ENCODE measurements at places on chromosomes 1 and 21. TPM values are rescaled to one million over a fixed set of nuclear protein-coding genes. Genes with fewer than 3 reads are reported as not detected.

The FASLG gene
- total RNA-seq: not detected

DNA sequence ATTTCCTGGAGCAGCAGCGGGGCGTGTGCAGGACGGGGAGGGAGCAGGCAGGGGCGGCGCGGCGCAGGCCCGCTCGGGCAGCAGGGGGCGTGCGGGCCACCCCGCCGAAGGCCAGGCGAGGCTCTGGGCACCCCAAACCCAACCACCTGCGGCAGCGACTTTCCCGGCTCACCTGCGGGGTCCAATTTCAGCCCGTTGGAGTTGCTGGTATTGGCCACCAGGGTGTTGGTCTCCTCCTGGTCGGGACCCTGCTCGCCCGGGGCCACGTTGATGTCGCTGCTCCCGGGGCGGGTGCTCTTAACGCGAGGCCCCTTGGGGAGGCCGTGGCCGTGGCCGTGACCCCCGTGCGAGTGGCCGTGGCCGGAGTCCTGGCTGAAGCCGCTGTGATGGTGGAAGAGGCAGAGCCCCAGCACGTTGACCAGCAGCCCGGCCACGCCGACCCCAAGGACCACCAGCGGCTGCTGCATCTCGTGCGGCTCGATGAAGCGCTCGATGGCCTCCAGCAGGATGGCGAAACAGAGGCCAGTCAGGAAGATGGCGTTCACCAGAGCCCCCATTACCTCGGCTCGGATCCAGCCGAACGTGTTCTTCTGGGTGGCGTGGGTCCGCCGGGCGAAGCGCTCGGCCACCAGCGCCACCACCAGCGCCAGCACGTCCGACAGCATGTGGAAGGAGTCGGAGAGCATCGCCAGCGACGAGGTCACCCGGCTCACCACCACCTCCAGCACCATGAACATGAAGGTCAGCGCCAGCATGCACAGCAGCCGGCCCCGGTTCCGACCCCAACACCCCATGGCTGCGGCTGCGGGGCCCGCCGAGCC is 932 bp downstream of the SLC30A1 start:
- DNase-seq: peak; percentile 87

DNA sequence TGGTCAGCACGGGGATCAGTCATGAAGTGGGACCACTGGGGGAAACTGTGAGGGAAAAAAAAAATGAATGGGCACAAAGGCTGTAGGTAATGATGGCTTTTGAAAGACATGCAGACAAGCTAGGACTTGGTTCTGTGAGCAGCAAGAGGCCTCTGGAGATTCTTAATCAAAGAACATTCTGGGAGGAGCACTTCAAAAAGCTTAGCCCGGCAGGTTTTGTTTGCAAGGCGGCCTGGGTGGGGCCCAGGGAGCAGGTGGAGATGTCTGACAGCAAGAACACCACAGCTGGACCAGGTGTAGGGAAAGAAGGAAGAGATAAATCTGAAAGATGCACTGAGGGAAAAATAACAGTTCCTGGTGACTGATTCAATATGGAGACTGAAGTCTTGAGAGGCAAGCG is 6.0 kb downstream of the TEX35 start:
- DNase-seq: no peak

- no peak for DNase-seq
Measured at GRCh38 chr1:95259245-95259644, 25.2 kb downstream of the RWDD3 start.

The BTBD19 gene
- 3.9 TPM for total RNA-seq

DNA sequence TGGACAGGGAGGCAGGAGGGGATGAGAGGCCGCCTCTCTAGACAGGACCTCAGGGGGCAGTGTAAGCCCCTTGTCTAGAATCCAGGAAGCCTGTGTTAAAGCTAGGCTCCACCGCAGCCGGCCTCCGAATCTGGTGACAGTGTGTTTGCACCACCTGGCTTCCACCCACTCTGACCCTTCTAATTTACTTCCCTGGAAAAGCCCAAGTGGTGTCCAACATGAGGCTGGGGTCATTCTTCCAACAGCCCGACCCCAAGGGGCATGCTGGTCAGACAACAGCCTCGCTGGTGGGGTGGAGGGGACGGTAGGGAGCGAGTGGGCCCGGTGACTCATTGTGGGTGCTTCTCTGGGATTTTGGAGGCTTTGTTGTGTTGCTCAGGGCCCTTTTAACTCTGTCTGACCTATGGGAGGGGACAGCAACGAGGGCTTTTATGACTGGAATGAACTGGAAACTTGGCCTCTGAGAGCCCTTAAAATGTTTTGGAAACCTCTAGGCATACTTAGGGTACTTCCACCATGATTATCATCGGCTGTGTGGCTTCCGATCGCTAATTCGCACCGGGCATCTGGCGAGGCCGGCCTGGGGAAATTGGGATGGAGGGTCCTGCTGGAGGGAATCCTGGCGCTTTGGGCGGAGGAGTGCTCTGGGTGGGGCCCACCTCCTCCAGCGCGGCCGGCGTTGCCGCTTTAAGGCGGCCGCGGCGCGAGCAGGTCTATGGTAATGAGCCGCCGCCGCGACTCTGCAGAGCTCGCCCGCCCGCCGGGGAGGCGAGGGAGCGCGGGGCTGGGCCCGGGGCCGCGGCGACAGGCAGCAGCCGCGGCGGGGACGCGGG is at the start of gene CELSR2:
Gene CELSR2, plus strand, starts transcription at position 743 of the 833 bp plus-strand sequence. CDS start 541 bp downstream, outside the sequence.
- peak; percentile 80 for DNase-seq

DNA sequence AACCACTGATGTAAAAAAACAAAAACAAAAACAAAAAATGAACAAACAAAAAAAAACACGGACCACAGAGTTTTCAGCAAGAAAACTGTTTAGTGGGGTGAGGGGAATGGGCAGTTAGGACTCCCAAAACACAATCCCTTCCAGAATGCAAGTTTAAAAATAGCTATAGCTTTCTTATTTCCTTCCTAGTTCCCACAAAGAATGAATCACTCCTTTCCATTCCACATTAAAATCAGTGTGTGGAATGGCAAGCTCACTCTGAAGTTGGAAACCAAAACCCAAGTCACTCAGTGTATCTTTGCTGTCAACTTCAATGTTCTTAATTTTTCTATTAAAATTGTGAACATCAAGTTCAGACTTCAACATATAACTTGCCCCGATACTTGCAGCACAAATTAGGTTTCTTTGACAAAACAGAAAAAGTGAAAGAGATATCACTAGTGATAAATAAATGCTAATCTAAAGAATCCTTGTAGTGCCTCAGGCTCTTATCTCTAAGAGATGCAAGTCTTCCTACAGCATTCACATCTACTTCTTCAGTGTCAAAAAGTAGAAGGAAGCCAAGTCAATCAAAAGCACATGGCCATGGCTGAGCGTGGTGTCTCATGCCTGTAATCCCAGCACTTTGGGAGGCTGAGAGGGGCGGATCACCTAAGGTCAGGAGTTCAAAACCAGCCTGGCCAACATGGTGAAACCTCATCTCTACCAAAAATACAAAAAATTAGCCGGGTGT is 45.5 kb downstream of the TOR3A start:
- no peak for DNase-seq

DNA sequence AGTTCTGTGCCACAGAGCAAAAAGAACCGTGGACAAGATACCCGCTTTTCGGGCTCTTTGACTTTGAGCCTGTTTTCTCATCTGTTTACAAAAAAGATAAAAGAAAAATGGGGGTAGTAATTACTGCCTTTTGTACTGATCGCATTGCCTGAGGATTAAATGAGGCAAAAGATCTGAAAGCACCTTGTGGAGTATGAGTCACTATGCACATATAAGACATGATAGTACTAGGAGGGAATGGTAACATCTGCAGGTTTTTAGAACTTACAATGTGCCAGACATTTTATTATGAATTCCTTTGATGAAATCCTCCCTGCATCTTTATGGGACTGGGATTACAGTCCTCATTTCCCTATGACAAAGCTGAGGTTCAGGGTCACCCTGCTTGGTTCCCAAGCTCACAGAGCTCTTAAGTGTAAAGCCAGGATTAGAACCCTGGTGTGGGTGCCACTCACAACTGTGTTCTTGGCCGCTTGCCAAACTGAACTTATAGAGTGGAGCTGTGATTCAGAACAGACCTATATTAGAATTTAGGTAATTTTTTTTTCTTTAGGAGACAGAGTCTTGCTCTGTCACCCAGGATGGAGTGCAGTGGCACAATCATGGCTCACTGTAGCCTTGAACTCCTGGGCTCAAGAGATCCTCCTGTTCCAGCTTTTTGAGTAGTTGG is 1.8 kb downstream of the DISC1 start:
- no peak for DNase-seq

DNA sequence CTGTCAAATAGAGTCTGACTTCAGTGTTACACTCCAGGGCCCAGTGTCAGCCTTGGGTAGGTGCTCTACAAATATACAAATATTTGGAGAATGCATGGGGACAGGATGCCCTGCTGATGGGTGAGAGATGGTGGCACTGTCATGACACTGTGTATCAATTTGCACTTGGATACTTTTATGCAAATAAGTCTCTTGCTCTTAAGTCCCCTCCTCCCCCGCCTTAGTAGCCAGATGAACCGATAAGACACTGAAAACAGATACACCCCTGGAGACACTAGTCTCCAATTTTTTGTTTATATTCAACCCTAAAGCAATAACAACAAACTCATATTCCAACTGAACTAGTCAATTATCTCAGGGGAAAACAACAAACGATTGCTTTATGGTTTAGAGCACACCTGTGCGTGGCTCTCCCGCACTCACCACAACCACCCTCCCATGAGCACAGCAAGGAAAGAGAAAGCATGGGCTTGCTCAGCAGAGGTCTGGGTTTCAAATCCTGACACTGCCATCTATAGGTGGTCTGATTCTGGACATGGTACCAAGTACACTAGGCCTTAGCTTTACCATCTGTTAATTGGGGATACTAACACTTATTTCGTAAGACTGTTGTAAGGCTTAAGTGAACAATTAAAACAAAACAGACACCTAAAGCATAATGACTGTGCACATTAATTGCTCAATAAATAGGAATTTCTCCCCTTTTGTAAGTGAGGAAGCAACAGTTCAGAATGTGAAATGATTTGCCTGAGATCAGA is 50.3 kb downstream of the HIVEP3 start:
- DNase-seq: no peak

DNA sequence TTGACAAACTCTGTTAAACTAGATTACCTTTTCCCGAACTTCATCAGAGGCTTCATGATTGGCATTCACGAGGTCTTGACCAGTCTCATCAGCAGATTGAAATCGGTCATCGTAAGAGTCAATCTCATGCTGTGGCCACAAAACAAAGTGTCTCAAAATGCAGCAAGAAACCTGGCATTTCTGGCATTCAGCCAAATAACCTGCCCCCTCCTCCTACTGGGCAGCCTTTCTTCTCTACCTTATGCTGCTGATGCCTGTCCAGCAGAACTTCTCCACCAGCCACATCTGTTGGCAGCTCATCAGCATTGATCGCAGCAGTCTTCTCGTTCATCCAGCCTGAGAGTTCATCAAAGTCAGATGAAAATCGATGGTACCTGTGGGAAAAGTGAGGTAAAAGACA is 12.2 kb downstream of the SPTA1 start:
- no peak for DNase-seq

- no peak for DNase-seq
Measured at GRCh38 chr1:159946242-159947187, 1.1 kb upstream of the IGSF9 start.

- DNase-seq: no peak
Measured at GRCh38 chr1:186849271-186849671, 20.5 kb downstream of the PLA2G4A start.

The GJA9 gene
- total RNA-seq: not detected

GRCh38 chr1:212555426-212555825 is 53.1 kb upstream of the ATF3 start:
- no peak for DNase-seq

The LRRN2 gene
- total RNA-seq: 0.70 TPM

The HES3 gene
- not detected for total RNA-seq

The PTGS2 gene
- total RNA-seq: 1.7 TPM

The CD101 gene
- 12.4 TPM for total RNA-seq

- no peak for DNase-seq
Measured at GRCh38 chr1:23673086-23673813, 18.4 kb upstream of the RPL11 start.

DNA sequence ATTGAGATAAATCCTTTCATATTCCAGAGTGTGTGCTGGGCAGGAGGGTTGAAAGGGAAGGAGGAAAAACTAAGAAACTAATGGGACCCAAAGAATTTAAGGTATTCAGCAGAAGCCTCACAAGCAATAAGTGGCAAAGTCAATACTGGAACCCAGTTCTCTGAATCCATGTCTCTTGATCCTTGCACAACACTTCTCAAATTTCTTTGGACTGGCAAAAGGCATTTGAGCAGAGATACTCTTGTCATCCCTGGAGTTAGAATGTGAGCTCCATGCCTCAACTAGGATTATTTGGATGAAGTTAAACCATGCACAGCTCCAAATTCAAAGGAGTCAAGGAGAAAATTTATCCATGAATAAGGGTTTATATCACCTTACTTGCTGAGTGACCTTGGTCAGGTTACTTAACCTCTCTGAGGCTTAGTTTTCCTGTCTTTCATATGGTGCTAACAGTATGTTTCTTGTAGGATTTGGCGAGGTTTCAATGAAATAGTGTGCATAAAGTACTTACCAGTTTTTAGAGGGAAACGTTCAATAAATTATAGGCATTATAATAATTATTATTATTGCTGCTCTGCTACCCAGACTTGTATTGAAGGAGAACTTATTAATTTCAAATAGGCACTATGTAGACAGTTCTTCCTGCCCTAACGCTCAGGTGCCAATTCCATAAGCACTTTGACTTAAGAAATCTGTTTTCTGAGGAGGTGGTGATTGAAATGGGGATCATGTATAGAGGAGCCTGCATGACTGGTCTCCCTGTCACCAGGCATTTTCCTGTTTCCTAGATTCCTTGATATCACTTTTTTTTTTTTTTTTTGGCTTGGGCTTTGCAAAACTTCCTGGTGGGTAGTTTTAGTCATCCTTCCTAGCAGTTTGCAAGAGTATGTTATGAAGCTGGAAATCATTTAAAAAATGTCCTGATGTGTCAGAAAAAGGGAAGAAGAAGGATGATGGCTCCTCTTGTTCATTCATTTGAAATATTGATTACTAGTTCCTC is 125.0 kb upstream of the JUN start:
- DNase-seq: no peak

The TOMM40L gene
- 32.2 TPM for total RNA-seq

- peak; percentile 77 for DNase-seq
Measured at GRCh38 chr1:30877205-30877912, 31.2 kb downstream of the SDC3 start.

- peak; percentile 94 for DNase-seq
Measured at GRCh38 chr1:26900001-26900814, at the start of gene GPATCH3. Gene GPATCH3 (minus strand): TSS chr1:26900467. CDS start chr1:26900442, 25 bp downstream.

The SDHB gene
- total RNA-seq: 277 TPM

DNA sequence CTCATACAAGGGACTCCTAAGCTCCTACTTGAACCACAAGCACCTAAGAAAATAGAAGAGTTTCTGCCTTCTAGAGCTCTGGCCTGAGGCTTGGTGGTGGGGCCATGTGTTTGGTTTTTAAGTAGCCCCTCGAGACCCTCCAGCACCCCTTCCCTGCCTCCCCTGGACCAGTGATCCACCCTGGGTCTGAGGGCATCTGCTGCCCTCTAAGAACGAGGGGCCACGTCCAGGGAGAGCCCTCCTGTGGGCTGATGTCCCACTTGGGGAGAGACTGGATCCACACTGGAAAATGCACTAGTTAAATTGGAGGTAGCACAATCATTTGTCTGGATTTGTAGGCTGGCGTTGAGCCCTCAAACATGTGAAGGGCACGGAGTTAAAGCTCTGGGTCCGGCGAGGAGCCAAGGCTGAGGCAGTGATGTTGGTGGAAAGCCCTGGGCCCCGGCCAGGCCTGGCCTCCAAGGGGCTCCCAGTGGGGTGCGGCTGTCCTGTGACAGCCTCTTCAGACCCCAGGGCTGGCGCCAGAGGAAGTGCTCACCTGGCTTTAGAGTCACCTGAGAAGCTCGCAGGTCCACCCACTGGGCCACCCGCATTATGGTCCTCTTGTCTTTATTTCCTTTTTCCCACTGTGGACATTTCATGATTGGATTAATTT is 65.2 kb downstream of the SLC37A1 start:
- no peak for DNase-seq
